HCT116 (cell line): ENCODE measurements at places on chromosomes 1 and 21. TPM values are rescaled to one million over a fixed set of nuclear protein-coding genes. Genes with fewer than 3 reads are reported as not detected.

The ATAD3C gene
- total RNA-seq, result 0.61 TPM

The DAB1 gene
- not detected for total RNA-seq

The RASSF5 gene
- 5.4 TPM for total RNA-seq

The DNAJC6 gene
- 9.0 TPM for total RNA-seq

The TIE1 gene
- total RNA-seq, result not detected

The TBX15 gene
- total RNA-seq, result not detected

The AJAP1 gene
- not detected for total RNA-seq

The MTARC2 gene
- total RNA-seq, result 16.6 TPM

The RCAN3 gene
- total RNA-seq, result 13.3 TPM

The F13B gene
- not detected for total RNA-seq

The MNDA gene
- total RNA-seq, result not detected

The ZBTB7B gene
- total RNA-seq, result 57.0 TPM

The PTAFR gene
- 1.3 TPM for total RNA-seq

The PADI6 gene
- not detected for total RNA-seq

The RGS8 gene
- total RNA-seq, result not detected

The HCN3 gene
- 8.5 TPM for total RNA-seq
